ENCODE measurements at places on chromosomes 7 and 10. TPM values are rescaled to one million over a fixed set of nuclear protein-coding genes. Genes with fewer than 3 reads are reported as not detected.

DNA sequence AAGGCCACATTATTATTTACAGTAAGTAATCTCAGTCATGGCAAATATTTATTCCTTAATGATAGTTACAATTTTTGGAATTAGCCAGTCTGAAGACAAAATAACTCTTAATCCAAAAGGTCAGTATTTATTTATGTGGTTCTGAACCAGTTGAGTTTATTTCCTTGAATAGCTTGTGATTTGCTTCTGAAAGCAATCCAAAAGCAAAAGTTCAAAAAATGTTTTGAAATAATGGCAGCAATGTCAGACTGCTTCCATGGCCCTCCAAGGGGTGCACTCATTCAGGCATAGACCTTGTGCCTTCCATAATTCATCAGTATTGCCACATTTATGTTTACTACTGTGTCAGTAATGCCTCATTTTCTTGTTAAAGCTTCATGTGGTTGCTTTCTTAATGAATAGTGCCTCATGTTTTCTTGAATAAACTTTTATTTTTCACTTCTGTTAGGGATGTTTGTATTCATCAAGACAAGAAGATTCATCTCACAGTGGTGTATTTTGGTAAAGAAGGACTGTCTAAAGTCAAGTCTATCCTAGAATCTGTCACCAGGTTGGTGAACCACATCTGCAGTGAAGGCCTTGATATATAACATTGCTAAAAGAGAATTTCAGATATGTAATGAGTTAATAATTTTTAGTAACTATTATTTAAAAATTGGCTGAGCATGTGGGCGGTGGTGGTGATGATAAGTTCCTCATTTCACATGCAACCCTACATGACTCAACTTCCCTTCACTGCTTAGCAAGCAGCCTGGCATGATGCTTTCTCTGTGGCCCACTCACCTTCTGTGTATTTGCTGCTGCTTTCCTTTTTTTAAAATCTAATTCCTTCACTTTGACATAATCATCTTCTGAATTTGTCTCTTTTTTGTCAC lies 22.0 kb downstream of the CSGALNACT2 start:
- no peak overlapping the region for H3K27ac ChIP-seq
- DNase-seq: no peak
- no peaks in the 10 kb centered on the region for H3K27me3 ChIP-seq
- peaks cover 1% of the 10 kb centered on the region for H3K36me3 ChIP-seq
- H3K4me1 ChIP-seq: no peaks in the 10 kb centered on the region

Gene PRPS1L1
- total RNA-seq: not detected

DNA sequence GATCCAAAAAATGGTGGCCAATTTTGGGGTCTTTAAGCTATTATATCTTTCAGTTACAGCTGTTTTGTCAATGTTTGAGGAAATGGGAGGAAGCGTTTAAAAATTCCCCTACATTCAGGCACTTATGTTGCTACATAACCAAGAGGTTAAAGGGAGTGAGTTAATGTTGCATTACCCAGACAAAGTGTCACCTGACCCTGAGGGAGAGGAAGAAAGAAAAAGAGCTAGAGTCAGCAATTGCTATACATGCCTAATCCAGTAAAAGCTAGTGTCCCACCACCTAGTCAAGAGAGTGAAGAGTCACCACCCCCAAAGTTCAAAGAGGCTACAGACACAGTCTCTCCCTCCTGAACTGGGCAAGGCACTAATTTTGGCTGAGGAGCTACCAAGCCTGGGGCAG lies 69.5 kb upstream of the ZNF92 start:
- no peaks in the 10 kb centered on the region for H3K36me3 ChIP-seq
- H3K27ac ChIP-seq: no peak overlapping the region
- DNase-seq: no peak
- no peak overlapping the region for H3K4me3 ChIP-seq
- H3K27me3 ChIP-seq: no peaks in the 10 kb centered on the region
- H3K4me1 ChIP-seq: no peaks in the 10 kb centered on the region

GRCh38 chr7:92994901-92995300 lies 122.9 kb downstream of the SAMD9 start:
- H3K27ac ChIP-seq: no peak overlapping the region
- H3K27me3 ChIP-seq: no peaks in the 10 kb centered on the region
- no peak for DNase-seq

DNA sequence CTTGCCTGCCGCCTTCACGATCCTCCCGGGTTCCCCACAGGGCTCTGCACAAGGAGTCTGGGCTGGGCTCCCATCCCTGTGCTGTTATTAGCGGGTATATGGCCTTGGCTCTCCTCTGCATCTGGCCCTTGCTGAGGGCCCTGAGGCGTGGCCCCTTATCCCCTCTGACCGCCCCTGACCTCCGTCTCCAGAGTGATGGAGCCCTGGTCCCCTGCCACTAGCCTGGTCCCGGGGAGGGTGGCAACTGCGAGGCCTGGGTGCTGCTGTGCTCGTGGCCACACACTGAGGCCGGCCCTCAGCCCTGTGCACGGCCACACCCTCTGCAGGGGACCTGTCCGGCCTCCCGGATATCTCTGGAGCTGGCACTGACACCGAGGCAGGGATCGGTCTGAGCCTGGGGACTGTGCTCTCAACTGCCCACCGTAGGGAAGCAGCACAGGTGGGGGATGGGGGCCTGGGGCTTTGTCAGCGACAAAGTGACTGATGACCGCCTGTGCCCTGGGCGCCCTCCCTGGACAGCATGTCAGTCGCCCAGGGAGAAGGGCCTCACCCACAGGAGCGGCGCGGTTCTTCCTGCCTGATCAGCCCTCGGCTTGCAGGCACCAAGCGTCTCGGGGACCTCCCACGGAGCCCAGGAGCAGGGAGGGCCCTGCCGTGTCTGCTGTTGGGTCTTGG lies 72.4 kb downstream of the NKX6-2 start:
- H3K27ac ChIP-seq: no peak overlapping the region
- no peaks in the 10 kb centered on the region for H3K27me3 ChIP-seq
- H3K36me3 ChIP-seq: no peaks in the 10 kb centered on the region
- DNase-seq: no peak
- no peak overlapping the region for H3K4me3 ChIP-seq

DNA sequence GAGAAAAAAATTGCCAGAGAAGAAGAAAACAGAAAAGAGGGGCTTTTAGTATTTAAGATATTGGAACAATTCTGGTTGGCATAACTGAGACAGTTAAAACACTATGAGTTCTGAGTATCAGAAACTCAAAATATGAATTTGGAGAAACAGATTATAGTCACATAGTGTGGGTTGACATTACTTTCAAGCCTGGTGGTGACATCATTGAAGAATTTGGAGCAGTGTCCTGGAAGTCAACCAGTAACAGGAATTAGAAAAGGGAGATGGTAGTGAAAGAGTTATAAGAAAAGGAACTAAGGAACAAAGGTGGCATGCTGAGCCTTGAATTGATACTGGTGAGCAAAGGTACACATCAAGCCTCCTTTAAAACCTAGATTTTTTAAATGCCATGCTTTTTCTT lies 88.2 kb downstream of the ZNF438 start:
- no peak overlapping the region for H3K27ac ChIP-seq
- no peak for DNase-seq
- peaks cover 11% of the 10 kb centered on the region for H3K4me1 ChIP-seq
- H3K4me3 ChIP-seq: no peak overlapping the region
- H3K36me3 ChIP-seq: no peaks in the 10 kb centered on the region

- no peaks in the 10 kb centered on the region for H3K4me1 ChIP-seq
- no peaks in the 10 kb centered on the region for H3K36me3 ChIP-seq
- peaks cover 10% of the 10 kb centered on the region for H3K27me3 ChIP-seq
- no peak overlapping the region for H3K4me3 ChIP-seq
These were observed 219.7 kb upstream of the PPP2R2D start for GRCh38 chr10:131681122-131681521.

GRCh38 chr7:122397381-122397780 lies 92.8 kb upstream of the FEZF1 start:
- 0 out of 2 replicates have a peak, but pooled peaks cover 2% of the 10 kb centered on the region for H3K36me3 ChIP-seq
- no peak for DNase-seq
- H3K4me1 ChIP-seq: no peaks in the 10 kb centered on the region
- H3K4me3 ChIP-seq: no peak overlapping the region

- H3K27ac ChIP-seq: peak overlapping the region; percentile 73
- DNase-seq: peak; percentile 29
- H3K4me1 ChIP-seq: peaks cover 58% of the 10 kb centered on the region
- no peaks in the 10 kb centered on the region for H3K36me3 ChIP-seq
- peak overlapping the region; percentile 100 for H3K4me3 ChIP-seq
These were observed 729 bp downstream of the DNAJB6 start for GRCh38 chr7:157337316-157338149.

DNA sequence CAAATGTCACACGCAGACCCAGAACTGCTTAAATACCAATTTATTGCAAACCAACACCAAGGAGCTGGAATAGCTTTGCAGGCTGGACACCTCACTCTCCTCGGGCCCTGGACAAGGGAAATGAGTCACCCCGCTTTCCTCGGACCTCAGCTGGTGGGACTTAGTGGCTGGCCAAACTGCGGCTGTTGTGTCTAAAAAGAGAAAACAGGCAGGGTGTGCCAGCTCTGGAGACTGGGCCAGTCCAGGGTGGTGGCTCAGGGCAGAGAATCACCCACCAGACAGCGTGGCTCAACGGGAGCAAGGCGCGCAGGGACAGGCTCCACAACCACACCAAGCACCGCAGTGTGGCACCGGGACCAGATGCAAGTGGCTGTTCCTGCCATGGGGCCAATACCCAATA lies 58.2 kb upstream of the CAMK2B start:
- peaks cover 14% of the 10 kb centered on the region for H3K4me1 ChIP-seq
- H3K27me3 ChIP-seq: no peaks in the 10 kb centered on the region
- no peak for DNase-seq
- H3K27ac ChIP-seq: no peak overlapping the region

- H3K4me3 ChIP-seq: peak overlapping the region; percentile 99
- H3K27me3 ChIP-seq: no peaks in the 10 kb centered on the region
- peaks cover 20% of the 10 kb centered on the region for H3K36me3 ChIP-seq
- DNase-seq: no peak
These were observed 760 bp downstream of the CBX3 start for GRCh38 chr7:26202019-26202990.

Gene C10orf67
- not detected for total RNA-seq

DNA sequence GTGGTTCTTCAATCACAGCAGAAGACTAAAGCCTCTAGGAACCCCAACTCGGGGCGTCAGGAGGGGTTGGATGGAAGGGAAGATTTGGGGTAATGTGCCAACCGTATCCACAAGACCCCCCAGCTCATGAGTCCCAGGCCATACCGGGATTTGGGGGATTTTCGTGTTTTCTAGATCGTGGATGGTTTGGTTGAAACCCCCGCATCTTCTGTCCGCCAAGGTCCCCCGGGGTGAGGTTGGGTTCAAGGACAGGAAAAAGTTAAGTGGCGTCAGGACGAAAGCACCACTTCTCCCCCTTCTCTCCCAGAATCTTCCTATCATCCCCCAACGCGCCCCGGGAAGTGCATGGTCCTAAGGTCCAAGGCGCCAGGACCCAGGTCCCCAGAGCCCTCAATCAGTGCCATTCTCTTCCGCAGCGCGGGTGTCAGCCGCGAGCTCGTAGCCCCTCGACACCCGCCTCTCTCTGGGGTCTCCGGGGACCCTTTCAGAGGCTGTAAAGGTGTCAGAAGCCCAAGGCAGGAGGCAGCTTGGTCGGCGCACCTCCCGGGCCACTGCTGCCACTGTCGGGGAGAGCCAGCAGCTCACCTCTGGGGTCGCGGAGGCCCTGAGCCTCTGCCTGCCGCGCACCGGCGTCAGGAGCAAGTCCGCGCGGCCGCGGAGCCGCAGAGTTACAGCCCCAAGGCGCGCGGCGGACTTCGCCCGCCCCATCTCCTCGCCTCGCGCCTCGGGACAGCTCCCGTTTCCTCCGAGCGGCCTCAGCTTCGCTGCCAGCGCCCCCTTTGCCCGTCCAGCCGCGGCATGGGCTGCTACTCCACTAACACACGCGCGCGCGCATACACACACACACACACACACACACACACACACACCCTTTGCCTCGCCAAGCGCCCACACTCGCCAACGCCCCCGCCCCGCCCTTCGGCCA lies 1.5 kb downstream of the MKX start:
- H3K27me3 ChIP-seq: peaks cover 36% of the 10 kb centered on the region
- no peak overlapping the region for H3K27ac ChIP-seq
- peak overlapping the region; percentile 79 for H3K4me3 ChIP-seq
- peaks cover 20% of the 10 kb centered on the region for H3K4me1 ChIP-seq
- no peaks in the 10 kb centered on the region for H3K36me3 ChIP-seq

DNA sequence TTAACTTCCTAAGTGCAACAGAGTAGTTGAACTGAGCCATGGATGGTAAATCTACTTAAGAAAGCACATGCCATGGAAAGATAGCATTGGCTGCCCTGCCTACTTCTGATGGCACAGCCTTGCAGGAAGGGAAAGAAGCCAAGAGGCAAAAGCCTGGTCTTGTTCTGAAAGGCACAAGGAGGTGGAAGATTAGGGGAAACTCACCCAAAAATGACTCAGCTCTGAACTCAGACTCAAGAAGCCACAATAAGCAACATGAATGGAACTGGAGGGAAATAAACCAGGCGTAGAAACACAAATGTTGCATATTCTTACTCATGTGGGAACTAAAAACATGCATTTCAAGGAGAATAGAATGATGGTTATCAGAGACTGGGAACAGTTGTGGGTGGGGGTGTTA lies 20.8 kb upstream of the ALOX5 start:
- no peaks in the 10 kb centered on the region for H3K4me1 ChIP-seq
- DNase-seq: no peak
- no peak overlapping the region for H3K27ac ChIP-seq
- H3K4me3 ChIP-seq: no peak overlapping the region

Gene MALRD1
- 5.0 TPM for total RNA-seq

DNA sequence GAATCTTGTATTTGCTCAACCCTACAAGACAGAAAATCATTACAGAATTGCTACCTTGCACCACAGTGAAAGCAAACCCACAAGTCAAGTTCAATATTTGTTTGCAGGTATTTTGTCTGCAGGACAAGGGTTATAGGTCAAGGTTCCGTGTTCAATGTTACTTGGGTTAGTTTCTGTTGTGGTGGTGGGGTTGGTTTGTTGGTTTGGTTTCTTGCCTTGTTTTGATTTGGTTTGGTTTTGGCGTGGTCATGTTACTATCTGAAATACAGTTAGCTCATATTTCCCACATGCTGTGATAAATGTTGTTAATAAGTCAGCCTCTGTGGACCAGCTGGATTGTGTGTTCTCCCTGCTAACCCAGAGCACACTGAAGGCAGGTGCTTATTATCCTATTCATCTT lies 75.6 kb upstream of the INSIG1 start:
- no peak for DNase-seq
- no peaks in the 10 kb centered on the region for H3K4me1 ChIP-seq
- no peaks in the 10 kb centered on the region for H3K27me3 ChIP-seq

Gene ZNF777
- 6.0 TPM for total RNA-seq

- peaks cover 2% of the 10 kb centered on the region for H3K36me3 ChIP-seq
- peaks cover 42% of the 10 kb centered on the region for H3K4me1 ChIP-seq
- no peak overlapping the region for H3K4me3 ChIP-seq
These were observed 89.9 kb upstream of the CAPZA2 start for GRCh38 chr7:116772423-116772863.

DNA sequence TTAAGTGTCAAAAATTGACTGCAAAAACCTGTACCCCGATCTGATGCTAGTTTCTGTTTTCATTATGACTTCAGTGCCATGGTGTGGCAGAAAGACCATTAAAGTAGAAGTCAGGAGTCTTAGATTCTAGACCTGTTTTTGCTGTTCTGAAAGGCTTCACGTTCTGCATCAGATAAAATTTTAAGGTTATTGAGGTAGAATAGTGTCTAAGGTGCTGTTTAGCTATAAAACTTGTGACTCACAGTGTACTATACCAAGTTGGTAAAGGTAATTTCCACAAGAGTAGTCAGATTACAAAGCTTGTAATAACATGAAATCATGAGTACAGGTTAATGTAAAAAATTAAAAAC lies 38.6 kb downstream of the ZNRF2 start:
- H3K4me1 ChIP-seq: peaks cover 15% of the 10 kb centered on the region
- no peaks in the 10 kb centered on the region for H3K36me3 ChIP-seq
- no peak overlapping the region for H3K4me3 ChIP-seq
- H3K27me3 ChIP-seq: no peaks in the 10 kb centered on the region

Gene CALML3
- not detected for total RNA-seq
